ENCODE measurements at places on chromosomes 12 and 14.

- DNase-seq, result no peak
Measured at GRCh38 chr14:92980866-92981265, 57.9 kb downstream of the CHGA start.

- DNase-seq, result no peak
Measured at GRCh38 chr12:119406811-119407210, 72.3 kb downstream of the CCDC60 start.

DNA sequence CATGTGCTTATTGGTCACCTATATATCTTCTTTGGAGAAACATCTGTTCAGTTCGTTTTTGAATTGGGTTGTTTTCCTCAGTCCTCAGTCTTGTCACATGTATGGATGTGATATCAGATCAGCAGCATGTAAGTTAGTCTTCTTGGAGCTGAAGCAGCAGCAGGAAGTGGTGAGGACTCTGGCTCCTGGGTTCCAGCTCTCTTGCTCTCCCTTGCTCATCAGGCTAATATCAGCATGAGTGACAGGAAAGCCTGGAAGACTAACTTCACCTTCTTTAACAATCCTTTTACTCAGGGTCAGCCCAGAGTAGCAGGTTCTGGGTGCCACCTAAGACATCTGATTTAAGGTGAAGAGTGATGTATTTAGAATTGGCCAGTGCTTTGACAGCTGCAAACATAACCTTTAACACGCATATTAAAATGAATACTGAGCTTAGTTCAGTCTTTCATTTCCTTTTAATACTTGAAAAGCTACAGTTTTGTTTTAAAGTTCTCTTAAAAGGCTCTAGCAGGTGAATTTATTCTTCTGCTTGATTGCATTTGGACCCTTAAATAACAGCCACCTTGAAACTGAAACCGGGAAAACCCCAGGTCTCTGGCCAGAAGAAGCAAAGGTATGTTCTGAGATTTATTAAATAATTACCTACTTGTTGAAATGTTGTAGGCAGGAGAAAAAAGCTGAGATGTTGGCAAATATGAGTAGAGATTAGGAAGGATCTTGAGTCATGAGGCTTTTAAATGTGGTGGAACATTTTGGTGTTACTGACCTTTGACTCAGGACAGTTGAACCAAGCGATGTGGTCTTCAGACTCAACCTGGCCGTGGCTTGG, 54.3 kb downstream of the DRAM1 start:
- DNase-seq, result no peak

GRCh38 chr12:30384976-30385375, 310.7 kb downstream of the IPO8 start:
- DNase-seq, result no peak

- DNase-seq, result peak; percentile 42
Measured at GRCh38 chr14:91511043-91511383, 903 bp upstream of the PPP4R3A start.
